ENCODE measurements at places on chromosomes 5 and 9. TPM values are rescaled to one million over a fixed set of nuclear protein-coding genes. Genes with fewer than 3 reads are reported as not detected.
A peak's percentile ranks its signal among the peaks of the same experiment; 100 is the strongest.

DNA sequence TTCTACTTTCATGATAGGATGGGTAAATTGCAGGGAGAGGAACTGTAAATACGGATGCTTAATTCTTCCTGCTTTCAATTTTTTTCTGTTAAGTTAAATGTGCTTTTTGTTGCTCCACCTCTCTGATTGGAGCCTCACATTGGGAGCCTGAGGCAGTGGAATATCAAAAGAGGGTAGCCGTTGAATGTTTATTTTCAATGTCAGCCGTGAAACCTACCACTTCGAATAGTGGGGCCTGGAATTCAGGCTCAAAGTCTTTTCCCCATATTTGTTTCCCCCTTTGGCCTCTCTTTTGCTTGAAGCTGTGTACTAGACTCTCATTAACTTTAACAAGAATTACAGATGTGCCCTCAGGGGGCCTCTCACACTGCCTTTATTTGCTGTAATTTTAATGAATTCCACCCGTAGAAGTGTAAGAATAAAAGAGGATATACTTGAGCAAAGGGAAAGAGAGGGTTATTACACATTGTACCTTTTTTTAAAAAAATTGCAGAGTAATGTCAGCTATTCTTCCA, 29.0 kb downstream of the PSAT1 start:
- no peak overlapping the region for H3K27ac ChIP-seq
- no peak overlapping the region for H3K4me3 ChIP-seq
- H3K27me3 ChIP-seq: no peaks in the 10 kb centered on the region

DNA sequence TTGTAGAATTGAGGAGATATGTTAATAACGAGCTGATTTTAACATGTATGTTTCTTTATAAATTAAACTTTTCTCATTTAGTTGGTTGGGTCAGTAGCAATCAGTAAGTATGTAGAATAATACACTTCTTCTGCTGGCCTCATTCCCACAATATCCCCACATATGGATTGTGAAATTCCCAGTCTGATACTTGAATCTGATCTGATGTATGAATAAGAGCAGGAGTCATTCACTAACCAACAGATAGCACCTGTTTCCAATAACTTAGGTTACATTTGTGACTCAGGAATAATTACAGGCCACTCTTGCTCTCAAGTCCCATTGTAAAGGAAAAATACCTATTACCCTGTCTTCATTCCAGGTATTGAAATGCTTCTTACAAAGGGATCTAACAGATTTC, 23.9 kb downstream of the SLC36A1 start:
- H3K4me1 ChIP-seq: peaks cover 12% of the 10 kb centered on the region
- H3K27me3 ChIP-seq: no peaks in the 10 kb centered on the region
- H3K36me3 ChIP-seq: peaks cover 4% of the 10 kb centered on the region
- DNase-seq: peak; percentile 5

DNA sequence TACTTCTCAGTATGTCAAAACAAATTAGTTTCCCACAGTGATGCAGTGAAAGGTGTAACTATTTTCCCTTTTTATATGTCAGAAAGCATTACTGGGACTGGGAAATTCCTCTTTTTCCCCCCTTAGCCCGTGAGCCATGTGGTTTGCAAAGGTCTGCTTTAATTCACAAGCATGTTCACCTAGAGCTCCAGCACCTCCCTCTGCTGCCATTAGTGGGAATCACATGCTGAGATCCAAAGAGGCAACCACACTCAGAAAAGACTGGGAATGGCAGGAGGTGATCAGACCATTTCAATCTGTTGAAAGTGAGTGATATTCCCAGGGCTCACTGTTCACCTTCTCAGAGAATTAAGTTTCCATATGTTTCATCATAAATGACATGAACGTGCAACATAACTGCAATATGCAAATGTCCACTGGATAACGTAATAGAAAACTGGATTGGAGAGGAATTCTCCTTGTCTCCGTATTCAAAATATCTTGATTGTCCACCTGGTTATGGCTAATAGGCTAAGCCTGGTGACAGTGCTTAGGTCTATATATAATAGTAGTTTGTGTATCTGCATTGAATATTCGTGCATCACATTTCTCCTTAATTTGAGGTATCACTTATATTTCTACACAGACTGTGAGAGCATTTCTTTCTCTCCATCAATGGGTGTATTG, 703.5 kb upstream of the WWC1 start:
- H3K27ac ChIP-seq: no peak overlapping the region
- H3K4me3 ChIP-seq: no peak overlapping the region
- peak; percentile 47 for DNase-seq
- no peaks in the 10 kb centered on the region for H3K4me1 ChIP-seq
- H3K27me3 ChIP-seq: no peaks in the 10 kb centered on the region
- no peaks in the 10 kb centered on the region for H3K36me3 ChIP-seq

- H3K36me3 ChIP-seq: no peaks in the 10 kb centered on the region
- H3K27ac ChIP-seq: no peak overlapping the region
- H3K27me3 ChIP-seq: no peaks in the 10 kb centered on the region
- no peak overlapping the region for H3K4me3 ChIP-seq
- no peaks in the 10 kb centered on the region for H3K4me1 ChIP-seq
- DNase-seq: peak; percentile 7
Observed at GRCh38 chr5:80070338-80071056, 35.3 kb downstream of the THBS4 start.

GRCh38 chr9:107612136-107612535, 122.6 kb upstream of the KLF4 start:
- DNase-seq: no peak
- no peak overlapping the region for H3K4me3 ChIP-seq
- H3K4me1 ChIP-seq: no peaks in the 10 kb centered on the region
- H3K27ac ChIP-seq: no peak overlapping the region
- H3K36me3 ChIP-seq: no peaks in the 10 kb centered on the region

DNA sequence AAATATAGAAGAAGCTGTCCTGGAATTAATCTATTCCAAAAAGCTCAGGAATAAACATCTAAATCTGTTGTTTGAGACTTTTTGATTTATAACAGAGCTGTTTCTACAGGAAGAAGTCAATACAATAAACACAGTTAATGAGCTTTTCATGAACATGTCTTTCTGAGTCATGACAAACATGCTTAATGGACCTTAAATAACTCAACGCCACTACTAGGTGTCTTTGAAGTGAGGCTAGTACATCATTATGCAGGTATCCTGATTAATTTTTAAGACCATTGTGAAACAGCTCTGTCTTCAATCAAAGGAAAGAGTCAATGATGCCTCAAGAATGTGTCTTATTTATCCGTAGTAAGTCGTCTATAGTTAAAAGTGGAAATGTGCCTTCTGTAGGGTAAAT, 131.6 kb downstream of the GABRB2 start:
- H3K36me3 ChIP-seq: no peaks in the 10 kb centered on the region
- DNase-seq: no peak
- no peaks in the 10 kb centered on the region for H3K27me3 ChIP-seq
- H3K27ac ChIP-seq: no peak overlapping the region

GRCh38 chr5:55021821-55022220, 2.2 kb upstream of the GZMK start:
- no peak overlapping the region for H3K27ac ChIP-seq
- H3K4me1 ChIP-seq: no peaks in the 10 kb centered on the region
- no peaks in the 10 kb centered on the region for H3K27me3 ChIP-seq
- H3K36me3 ChIP-seq: no peaks in the 10 kb centered on the region
- DNase-seq: no peak
- no peak overlapping the region for H3K4me3 ChIP-seq

- H3K4me1 ChIP-seq: peaks cover 5% of the 10 kb centered on the region
- peak; percentile 12 for DNase-seq
- H3K27me3 ChIP-seq: no peaks in the 10 kb centered on the region
- H3K27ac ChIP-seq: no peak overlapping the region
Observed at GRCh38 chr9:104780796-104781395, 17.0 kb downstream of the NIPSNAP3B start.

GRCh38 chr9:36128349-36128748, 8.2 kb upstream of the GLIPR2 start:
- H3K27me3 ChIP-seq: no peaks in the 10 kb centered on the region
- no peaks in the 10 kb centered on the region for H3K4me1 ChIP-seq
- H3K36me3 ChIP-seq: peaks cover 4% of the 10 kb centered on the region
- H3K27ac ChIP-seq: no peak overlapping the region

- no peaks in the 10 kb centered on the region for H3K4me1 ChIP-seq
- H3K27ac ChIP-seq: no peak overlapping the region
- no peak for DNase-seq
- no peak overlapping the region for H3K4me3 ChIP-seq
Observed at GRCh38 chr5:7329141-7329540, 66.8 kb upstream of the ADCY2 start.

- peak; percentile 22 for DNase-seq
- H3K36me3 ChIP-seq: no peaks in the 10 kb centered on the region
- H3K27ac ChIP-seq: peak overlapping the region; percentile 76
- H3K4me1 ChIP-seq: peaks cover 40% of the 10 kb centered on the region
Observed at GRCh38 chr5:151154931-151155774, 2.4 kb downstream of the ANXA6 start.

ACSL6 gene
- total RNA-seq: 0.26 TPM

PAXX gene
- 13.7 TPM for total RNA-seq

HAPLN1 gene
- not detected for total RNA-seq

FAM78A gene
- 0.33 TPM for total RNA-seq

CTXN3 gene
- not detected for total RNA-seq

HRH2 gene
- total RNA-seq: not detected

Data from fibroblast of lung (primary cell).